CD8-positive, alpha-beta T cell (primary cell): ENCODE measurements at places on chromosomes 5 and 9.

- DNase-seq, result no peak
These were observed 14.2 kb downstream of the IARS1 start for GRCh38 chr9:92279302-92279701.

GRCh38 chr9:137383081-137383783 lies 39.7 kb downstream of the EXD3 start:
- DNase-seq, result no peak

DNA sequence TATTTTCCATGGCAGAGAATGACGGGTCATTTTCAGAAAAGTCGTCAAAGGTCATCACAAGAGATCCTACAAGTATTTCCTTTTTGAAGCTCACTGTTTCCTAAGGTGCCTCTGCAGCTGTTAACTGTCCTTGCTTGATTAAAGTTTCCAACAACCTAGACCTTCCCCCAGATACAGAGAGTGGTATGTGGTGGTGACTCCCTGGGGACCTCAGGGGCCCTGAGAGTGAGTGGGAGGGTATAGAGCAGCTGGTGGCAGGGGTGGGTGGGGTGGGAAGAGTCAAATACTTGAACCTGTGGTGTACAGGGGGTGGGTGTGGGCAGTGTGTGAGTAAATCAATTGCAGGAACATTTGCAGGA lies 1.6 kb upstream of the CD72 start:
- DNase-seq, result no peak

GRCh38 chr5:57738301-57738700 lies 255.7 kb upstream of the ACTBL2 start:
- no peak for DNase-seq

- peak; percentile 22 for DNase-seq
These were observed 50.8 kb downstream of the ALDH7A1 start for GRCh38 chr5:126544087-126544740.

GRCh38 chr5:87829217-87829551 lies 416.5 kb upstream of the CCNH start:
- no peak for DNase-seq
